ENCODE measurements at places on chromosomes 16 and 17. TPM values are rescaled to one million over a fixed set of nuclear protein-coding genes. Genes with fewer than 3 reads are reported as not detected.
A peak's percentile ranks its signal among the peaks of the same experiment; 100 is the strongest.

DNA sequence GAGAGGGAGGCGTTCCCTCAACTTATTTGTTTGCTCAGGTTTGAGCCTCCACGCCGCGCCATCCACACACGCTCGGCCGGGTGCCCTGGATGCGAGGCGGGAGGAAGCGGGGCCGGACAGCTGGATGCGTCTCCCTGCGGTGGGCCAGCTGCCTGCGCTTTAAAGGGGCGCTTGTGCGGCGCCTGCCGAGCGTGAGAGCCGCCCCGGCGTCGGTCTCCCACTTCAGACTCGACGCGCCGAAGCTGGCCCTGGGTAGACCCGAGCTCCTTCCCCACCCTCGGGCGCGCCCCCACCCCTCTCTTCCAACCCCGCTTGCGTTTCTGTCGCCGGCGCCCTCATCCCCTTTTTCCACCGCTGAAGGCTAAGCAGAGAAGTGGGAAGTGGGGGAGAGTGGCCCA is 527 bp upstream of the CHAD start:
- peak; percentile 52 for DNase-seq

Gene PRSS33
- polyA plus RNA-seq = not detected

- DNase-seq = no peak
These were observed 147.0 kb upstream of the TNRC6C start for GRCh38 chr17:77811521-77811920.

Gene ITGA3
- 31.8 TPM for polyA plus RNA-seq

DNA sequence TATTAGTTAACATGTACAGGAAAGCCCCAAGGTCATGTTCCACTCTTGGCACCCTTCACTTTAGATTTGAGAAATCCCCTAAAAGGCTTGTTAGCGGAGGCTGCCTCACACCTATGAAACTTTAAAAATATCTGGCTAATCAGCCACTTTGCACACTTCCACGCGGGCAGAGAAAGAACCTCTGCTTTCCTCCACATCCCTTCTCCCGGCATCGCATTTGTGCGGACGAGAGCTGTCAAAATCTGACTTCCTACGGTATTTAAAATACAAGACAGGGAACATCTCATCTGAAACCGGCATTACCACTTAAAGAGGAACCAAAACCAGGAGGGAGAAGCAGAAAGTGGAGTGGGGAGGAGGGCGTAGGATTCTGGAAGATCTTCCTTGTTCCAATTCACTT is 422.3 kb downstream of the TMEM114 start:
- DNase-seq = no peak

DNA sequence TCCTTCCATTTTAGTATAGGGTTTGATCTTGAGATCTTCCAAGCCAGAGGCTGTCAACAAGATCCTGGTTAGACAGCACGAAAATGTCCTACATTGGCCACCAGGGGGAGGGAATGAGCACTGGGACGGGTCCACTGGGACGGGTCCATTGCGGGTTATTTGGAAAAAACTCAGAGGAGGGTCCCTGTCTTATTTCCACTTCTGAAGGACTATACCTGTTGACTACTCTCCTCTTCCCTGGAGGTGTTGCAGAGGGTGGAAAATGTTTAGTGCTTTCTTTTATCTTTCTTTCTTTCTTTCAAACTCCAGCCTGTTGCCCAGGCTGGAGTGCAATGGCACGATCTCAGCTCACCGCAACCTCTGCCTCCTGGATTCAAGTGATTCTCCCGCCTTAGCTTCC is 2.5 kb downstream of the TTLL6 start:
- no peak for DNase-seq

DNA sequence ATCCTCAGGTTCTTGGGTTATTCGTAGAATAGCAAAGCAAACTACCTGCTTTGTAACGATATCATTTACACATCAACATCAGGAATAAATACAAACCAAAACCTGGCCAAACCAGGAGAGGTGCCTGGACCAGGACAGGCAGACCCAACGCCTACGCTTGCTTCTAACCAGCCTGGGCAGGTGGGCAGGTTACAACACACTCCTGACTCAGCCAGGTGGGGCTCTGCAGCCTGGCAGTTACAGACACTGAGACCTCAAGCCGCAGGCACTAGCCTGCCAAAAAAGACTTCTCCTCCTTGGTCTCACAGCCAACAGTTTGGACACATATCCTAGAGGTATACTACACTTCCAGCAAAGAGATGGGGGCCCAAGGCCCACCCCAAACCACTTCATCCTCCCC is 14.0 kb downstream of the ANKRD11 start:
- DNase-seq = no peak

GRCh38 chr17:1639549-1640180 is 5.9 kb downstream of the SCARF1 start:
- no peak for DNase-seq

DNA sequence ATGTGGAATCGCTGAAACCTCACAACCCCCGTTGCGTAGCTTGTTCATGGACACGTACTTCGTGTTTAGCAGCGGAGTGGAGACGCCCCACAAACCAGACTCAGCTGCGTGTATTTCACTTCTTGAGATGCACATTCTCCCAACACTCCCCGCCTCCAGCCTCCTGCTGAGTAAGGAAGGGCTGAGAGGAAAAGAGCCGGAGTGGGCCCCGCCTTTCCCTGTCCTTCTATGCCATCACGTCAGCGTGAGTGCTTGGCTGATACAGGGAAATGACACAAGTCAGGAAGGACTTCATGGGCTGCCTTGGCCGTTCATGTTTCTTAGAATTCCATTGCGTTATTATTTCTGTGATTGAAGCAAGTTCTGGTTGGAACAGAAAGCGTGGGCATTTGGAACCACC is 68.6 kb upstream of the CBX4 start:
- no peak for DNase-seq

DNA sequence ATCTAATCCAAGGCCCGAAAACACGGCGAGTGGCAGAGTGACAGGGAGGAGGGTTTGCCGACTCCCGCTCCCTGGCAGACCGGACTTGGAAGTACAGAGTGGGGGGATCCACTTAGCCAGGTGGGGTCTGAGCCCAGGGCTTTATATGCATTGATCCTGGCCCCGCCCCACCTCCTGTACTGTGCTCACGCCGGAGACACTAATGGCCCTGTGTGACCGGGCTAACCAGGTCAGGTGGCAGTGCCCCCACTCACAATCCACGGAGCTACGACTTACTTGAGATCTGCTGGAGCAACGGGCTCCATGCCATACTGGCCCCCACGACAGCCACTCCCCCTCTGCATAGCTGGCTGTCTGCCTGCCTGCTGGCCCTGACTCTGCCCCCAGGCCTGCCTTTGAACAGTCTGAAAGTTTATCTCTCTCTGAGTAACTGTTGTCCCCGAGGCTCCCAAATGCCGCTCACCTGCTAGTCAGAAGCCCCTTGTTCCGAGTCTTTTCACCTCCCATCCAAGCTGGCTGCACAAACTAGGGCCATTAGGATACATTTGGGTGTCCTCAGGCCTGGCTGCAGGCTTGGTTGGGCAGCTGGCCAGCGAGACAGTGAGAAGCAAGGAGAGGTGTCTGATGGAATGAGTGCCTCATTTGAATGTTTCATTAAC is 28.0 kb downstream of the CACNA1G start:
- peak; percentile 45 for DNase-seq

- no peak for DNase-seq
These were observed 5.8 kb upstream of the RSL1D1 start for GRCh38 chr16:11857161-11857560.

Gene GRB7
- polyA plus RNA-seq = 3.0 TPM

- DNase-seq = no peak
These were observed 5.3 kb upstream of the GFAP start for GRCh38 chr17:44920565-44920940.

Gene COX4I1
- polyA plus RNA-seq = 450 TPM

- DNase-seq = no peak
These were observed 1.1 kb downstream of the SLC25A39 start for GRCh38 chr17:44323359-44324091.

DNA sequence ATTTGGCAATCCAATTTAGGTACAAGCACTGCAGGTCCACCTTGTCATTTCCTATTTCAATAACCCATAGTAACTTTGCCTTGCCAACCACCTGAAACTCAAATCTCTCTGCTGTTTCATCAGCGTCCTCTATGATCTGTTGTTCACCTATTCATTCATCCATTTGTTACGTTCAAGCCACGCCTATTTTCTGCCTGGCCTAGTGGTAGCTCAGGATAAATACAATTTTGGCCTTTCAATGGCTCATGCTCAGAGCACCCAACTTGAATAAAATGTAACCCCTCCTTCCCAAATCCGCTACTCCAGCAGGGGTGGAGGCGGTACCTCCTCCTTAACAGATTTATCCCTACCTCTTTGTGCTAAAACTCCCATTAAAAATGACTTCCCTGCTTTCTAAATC is 3.6 kb upstream of the FBXO47 start:
- no peak for DNase-seq

Gene DNAH17
- 2.3 TPM for polyA plus RNA-seq

Measured in muscle of leg (tissue), 16 donors.